ENCODE measurements at places on chromosomes 2 and 18.

- DNase-seq = no peak
These were observed 46.3 kb upstream of the STAM2 start for GRCh38 chr2:152221839-152222238.

- no peak for DNase-seq
These were observed 2.9 kb upstream of the MRPL44 start for GRCh38 chr2:223954401-223954800.

GRCh38 chr2:20762945-20763683 lies 59.8 kb downstream of the LDAH start:
- no peak for DNase-seq

GRCh38 chr18:62576845-62577512 lies 54.2 kb downstream of the ZCCHC2 start:
- no peak for DNase-seq

DNA sequence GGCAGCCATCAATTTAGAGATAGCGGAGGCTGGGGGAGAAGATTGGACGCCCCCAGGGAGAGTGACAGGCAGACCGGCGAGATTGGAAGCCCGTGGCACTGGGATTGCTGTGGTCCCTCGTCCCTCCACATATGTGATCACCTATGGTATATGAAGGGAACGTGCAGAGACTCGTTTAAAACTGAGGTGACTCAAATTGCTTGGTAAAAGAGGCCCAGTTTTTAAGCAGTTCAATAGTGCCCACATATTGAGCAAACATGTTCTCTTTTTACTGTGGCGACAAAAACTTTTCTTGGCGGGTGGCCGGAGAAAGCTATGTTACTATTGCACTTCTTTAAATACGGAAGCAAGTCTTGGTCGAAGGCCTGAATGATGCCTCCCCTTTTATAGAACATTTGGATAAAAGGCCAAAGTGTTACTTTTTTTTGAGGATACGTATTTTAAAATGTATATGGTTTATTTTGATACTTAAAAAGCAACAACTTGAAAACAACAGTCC lies 9.1 kb downstream of the B3GNT2 start:
- no peak for DNase-seq

- no peak for DNase-seq
These were observed 29.5 kb downstream of the STK39 start for GRCh38 chr2:168217920-168218319.

DNA sequence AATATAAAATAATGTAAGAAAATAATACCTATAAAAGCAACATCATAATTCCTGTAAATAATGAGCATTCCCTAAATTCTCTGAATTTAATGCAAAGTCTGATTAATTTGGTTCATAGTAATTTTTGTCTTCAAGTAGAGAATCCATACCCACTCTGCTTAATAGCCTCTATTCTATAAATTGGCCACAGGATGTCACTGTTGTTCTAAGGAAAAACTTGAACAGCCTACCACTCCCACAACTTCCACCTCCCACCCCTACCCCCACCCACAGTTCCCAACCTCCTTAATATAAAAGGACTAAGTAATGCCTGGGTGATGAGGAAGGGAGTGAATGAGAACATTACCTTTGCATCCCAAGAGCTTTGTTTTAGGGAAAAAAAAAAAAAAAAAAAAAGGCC lies 27.2 kb upstream of the BBS5 start:
- no peak for DNase-seq

GRCh38 chr2:24840962-24841945 lies 48.0 kb downstream of the CENPO start:
- no peak for DNase-seq

DNA sequence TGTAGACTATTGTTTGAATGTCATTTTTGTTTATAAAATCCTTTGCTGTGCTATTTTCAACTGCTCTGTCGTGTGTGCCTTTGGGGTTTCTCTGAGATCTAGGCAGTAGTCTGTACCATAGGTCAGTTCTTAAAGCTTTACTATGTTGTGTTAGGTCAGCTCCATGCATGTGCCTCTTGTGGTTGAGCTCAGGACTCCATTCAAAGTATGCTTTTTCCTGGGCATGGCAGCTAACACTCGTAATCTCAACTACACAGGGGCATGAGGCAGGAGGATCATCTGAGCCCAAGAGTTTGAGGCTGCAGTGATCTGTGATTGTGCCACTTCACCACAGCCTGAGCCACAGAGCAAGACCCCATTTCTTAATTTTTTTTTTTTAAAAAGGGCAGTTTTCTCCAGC lies 174.4 kb upstream of the SPHKAP start:
- no peak for DNase-seq

DNA sequence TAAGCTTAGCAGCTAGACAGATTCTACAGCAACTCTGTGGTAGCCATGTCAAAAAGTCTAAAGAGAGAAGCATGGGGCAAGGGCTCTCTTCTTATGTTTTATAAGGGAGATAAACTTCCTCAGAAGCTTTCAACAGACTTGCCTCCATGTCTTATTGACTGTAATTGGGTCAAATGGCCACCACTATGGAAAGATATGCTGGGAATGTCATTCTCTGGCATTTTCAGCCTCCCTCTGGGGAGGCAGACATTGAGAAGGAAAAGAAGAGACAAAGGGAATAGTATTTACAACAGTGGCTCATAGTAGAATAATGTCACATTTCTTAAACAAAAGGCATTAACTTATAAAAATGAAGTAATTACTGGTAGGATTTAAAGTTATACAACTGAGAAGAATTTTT lies 1964.5 kb upstream of the PIK3C3 start:
- DNase-seq = no peak

GRCh38 chr2:31337860-31338259 lies 76.7 kb downstream of the XDH start:
- DNase-seq = no peak

DNA sequence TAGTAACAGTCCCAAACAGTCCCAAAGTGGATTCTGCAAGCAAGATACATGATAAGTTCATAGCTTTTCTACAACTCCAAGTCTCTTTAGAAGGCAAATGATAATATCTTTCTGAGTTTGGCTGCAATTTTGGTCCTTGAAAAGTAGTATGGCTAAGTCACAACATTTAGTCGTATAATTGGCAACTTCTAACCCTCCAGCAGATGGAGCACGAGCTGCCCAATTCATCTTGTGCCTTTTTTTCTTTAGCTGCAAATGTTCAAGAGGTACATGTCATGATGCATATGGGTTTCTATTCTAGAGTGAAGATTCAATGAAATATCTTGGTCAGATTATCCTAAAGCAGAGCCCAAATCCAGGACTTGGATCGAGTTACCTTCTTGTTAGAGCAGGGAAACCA lies 127.0 kb upstream of the KLHL14 start:
- no peak for DNase-seq

- no peak for DNase-seq
These were observed 5.3 kb upstream of the FOSL2 start for GRCh38 chr2:28387082-28387960.

DNA sequence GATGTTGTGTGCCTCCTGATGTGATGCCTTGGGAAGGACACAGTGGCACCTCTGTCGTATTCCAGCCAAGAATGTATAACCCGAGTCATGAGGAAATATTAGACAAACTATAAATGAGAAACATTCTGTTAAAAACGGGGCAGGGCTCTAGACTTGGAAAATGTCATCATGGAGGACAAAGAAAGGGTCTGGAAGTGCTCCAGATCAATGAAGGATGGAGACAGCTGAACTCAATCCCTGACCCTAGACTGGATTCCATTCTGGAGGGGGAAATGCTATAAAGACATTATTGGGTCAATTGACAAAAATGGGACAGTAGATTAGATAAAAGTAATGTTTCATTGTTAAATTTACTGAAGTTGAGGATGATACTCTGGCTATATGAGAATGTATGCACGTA lies 92.1 kb downstream of the SLC4A3 start:
- no peak for DNase-seq

DNA sequence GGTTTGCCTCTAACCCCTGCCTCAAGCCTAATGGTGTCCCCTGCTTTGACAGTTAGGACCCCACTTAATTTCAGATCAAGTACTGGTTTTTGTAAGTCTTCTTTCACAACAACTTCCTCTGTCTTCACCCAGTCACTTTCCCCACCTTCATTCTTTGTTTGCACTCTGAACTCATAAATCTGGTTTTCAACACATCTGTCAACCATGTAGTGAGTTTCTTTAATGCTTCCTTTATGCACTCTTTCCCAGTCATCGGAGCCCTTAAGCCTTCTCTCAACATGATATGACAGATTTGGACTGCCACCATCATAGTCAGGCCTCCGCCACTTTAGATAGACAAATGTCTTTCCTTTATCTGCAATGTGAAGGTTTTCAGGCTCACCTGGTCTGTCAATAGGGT lies 109.1 kb downstream of the PLEKHA3 start:
- DNase-seq = no peak

DNA sequence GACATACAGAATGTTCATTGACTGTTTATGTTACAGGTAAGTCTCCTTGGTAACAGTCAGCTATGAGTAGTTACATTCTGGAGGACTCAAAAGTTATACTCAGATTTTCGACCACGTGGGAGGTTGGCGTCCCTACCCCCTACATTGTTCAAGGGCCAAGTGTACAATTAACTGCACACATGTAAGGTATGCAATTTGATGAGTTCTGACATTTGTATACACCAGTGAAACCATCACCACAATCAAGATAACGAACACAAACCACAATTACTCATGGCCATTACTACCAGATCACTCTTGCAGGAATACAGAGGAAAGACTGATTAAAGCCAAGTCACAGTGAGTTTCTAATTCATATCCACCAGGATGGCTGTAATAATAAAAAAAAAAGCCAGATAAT lies 39.6 kb upstream of the LDLRAD4 start:
- peak; percentile 28 for DNase-seq

- no peak for DNase-seq
These were observed 33.4 kb upstream of the GAREM2 start for GRCh38 chr2:26139269-26140183.

DNA sequence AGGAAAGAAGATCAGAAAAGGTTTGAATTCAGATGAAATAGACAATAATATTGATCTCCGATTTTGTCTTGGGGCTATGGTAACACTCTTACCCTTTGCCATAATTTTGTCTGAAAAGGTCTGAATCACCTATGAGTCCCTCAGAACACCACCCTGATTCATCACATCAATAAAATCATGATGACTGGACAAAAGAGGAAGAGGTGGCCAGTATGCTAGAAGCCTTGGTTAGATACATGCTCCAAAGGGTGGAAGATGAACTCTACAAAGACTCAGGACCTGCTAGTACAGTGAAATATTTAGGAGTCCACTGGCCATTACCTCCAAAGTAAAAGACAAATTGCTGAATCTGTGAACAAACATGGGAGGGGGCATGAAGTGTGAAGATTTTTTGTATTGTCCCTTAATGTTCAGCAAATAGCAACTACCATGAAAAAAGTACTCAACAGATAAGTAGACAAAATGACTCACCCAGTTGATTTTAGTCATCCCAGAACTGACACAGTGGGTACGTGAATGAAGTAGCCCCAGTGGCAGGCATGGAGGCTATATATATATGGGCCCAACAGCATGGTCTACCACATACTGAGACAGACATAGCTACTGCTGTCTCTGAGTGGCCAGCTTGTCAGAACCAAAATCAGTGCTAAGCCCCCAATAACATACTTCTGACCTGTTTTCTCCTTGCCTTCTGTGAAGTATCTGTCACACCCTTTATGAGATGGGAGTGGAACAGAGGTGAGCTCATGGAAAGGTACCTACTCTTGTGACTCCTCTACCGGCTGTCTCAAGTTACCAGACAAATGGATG lies 36.5 kb upstream of the GLS start:
- peak; percentile 52 for DNase-seq

- DNase-seq = no peak
These were observed 35.0 kb downstream of the TSN start for GRCh38 chr2:121790276-121790956.

- no peak for DNase-seq
These were observed 438.5 kb upstream of the TRIB2 start for GRCh38 chr2:12278217-12278750.

GRCh38 chr18:3706279-3707097 lies 256.5 kb downstream of the TGIF1 start:
- no peak for DNase-seq

- DNase-seq = no peak
These were observed 17.0 kb downstream of the FABP1 start for GRCh38 chr2:88110830-88111229.

GRCh38 chr2:200090683-200091082 lies 135.3 kb downstream of the MAIP1 start:
- no peak for DNase-seq

DNA sequence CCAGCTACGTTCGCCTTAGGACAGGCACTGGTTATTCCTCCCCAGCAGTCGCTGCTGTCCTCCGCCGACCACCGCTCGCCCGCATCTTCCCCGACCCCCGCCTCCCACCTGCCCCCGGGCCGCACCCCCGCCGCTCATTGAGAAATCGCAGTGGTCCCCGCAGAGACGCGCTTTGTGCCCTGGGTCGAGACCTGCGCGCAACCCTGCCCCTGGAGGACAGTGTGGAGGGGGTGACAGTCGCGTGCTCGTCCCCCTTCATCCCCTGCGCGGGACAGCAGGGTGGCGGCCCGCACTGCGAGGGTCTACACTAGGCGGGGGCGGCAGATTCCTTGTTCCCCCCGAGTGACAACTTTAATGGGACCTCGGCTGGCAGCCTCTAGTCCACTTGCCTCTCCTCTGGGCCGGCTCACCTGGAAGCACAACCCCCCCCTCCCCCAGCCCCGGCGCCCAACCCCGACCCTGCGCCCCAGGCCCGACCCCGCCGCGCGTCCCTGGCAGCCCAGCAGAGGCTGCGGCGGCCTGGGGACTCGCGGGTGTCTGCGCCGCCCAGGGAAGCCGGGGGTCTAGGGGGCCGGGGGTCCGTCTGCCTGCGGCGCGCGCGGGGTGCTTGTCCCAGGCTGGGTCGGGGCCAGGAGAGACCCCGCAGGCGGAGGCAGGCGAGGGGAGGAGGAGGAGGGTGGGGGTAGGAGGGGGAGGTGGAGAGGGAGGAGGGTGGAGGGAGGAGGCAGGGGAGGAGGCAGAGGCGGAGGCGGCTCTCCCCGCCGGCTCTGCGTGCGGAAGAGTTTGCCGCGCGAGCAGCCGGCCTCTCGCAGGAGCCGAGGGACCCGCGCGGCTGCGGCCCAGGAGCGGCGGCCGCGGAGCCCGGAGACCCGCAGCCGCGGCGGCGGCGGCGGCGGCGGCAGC lies at the start of gene NPAS2:
Gene NPAS2, plus strand, starts transcription at position 770 of the 903 bp plus-strand sequence. CDS start 84,616 bp downstream, outside the sequence.
- DNase-seq = peak; percentile 27

- no peak for DNase-seq
These were observed 17.9 kb upstream of the ID2 start for GRCh38 chr2:8663997-8664396.

DNA sequence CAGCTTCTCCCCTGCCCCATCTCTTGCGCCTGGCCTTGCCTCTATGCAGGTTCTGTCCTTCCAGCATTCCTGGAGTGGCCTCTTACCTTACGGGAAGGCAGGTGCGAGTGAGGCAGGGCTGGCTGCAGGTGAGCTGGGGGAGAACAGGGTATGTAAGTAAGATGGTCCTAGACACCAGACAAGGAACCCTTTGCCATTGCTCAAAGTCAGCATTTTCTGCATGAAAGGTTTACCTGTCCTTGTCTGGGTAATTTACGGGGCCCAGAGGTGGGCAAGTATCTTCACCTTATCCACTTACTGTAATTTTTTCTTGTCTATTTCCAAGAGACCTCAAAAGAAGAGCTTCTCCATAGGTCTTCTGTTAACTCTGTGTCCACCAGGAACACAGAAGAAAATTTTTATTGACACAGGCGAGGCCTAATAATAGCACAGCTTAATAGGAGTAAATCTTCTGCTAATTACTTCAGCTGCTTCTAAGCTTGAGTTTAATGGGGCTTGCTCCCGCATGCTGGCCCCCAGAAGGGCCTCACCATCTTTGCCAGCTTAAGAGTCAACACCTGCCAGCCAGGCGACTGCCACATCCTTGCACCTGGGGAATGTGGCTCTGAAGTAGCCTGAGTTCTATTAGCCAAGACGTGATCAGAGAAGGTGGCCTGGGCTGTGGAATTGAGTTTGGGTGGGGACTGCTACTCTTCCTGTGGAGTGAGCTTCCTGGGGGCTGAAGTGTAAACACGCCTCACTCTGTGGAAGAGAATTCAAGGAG lies 27.1 kb downstream of the PCARE start:
- no peak for DNase-seq

Data from stimulated activated naive CD8-positive, alpha-beta T cell treated with anti-CD3 and anti-CD28 coated beads, Interleukin-15, Interleukin-2, amounts not matched to agents 100 U/mL and 50 U/mL, for 24 hours (primary cell).